NCI-H1436 treated with DMSO at 0.1 percent for 48 hours (cell line): ENCODE measurements at places on chromosomes 7 and 10.

- no peak for DNase-seq
Observed at GRCh38 chr10:12322583-12323131, 26.7 kb upstream of the CAMK1D start.

DNA sequence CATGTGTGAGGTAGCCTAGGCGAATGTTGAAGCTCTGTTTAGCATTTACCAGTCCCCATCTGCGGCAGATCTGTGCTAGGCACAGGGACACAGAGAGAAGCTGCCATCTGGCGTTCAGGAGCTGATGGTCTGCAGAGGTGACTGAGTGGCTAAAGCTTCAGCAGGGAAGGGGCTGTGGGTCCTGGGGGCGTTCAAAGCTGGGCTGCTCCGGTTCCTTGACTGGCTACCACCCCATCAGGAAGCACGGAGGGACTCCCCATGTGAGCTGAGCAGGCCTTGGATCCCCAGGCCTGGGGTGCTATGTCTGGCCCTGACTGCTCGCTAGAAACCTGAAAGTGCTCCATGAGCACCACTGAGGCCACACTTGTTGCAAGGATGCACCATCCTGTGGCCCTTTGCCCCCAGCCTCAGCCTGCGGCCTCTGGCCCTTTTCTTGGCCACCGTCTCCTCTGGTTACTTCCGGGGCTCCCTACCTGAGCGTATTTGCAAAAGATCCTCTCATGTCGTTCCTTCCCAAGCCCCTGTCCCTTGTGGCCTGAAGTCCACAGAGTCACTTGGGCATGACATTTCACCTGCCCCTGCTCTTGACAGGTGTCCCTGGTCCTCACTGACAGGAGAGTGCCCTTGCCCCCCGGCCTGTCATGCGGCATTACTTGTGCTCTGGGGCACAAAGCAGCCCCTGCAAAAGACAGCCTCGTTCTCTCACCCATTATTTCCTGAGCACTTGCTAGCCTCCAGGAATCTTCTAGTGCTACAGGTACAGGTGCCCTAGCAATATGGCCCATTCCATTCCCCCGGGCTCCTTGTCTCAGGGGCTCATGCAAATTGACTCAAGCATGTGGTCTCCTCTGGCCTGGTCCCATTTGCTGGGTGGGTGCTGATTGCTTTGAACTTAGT is 108.1 kb downstream of the GLRX3 start:
- no peak for DNase-seq

DNA sequence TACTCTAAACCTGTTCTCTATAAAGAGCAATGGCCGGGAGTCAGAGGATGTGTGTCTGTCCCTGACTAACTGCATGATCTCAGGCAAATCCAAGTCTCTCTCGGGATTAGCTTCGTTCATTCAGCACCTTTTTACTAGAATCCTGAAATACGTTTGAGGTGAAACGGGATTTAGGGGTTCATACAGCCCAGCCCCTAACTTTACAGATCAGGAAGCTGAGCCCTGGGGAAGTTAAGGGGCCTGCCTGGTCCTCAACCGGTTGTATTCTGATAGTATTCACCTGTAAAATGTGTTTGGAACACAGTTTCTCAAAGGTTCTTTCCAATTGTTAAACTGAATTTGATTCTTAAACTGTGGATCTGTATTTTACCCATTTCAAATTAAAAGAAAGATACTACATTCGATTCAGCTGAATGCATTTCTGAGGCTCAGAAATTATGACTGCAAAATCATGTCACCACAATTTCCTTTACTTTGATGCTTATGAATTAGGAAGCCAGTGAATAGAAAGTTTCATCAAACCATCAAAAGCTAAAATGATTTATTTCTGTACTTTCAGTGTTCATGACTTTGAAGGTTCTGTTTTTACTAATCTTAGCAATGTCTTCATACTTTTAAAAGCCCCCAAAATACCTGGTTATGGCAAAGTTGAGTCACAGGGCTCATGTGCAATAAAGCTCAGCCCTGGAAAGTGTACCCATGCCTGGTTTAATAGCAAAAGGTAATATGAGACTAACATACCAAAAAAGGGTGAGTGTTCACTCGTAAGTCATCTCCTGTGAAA is 28.9 kb upstream of the EZH2 start:
- DNase-seq: no peak

GRCh38 chr7:99465421-99465768 is 572 bp downstream of the ATP5MF start:
- no peak for DNase-seq

DNA sequence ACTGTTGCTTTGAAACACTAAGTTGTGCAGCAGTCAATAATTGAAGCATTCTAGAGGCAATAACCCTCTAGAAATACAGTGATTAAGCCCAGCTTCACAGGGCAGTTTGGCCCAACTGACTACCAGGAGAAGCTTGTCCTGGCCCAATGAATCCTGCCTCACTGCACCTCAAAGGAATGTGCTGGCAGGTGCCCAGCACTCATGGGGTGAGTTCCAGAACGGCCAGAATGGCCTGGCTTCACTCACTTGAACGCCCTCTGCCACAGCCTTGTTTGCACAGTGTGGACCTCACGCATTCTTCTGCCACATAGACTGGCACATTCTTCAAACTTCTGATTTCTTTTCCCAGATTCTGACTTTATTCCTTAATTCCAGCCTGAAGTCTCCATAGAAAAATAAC is 6.6 kb upstream of the ITIH2 start:
- no peak for DNase-seq

DNA sequence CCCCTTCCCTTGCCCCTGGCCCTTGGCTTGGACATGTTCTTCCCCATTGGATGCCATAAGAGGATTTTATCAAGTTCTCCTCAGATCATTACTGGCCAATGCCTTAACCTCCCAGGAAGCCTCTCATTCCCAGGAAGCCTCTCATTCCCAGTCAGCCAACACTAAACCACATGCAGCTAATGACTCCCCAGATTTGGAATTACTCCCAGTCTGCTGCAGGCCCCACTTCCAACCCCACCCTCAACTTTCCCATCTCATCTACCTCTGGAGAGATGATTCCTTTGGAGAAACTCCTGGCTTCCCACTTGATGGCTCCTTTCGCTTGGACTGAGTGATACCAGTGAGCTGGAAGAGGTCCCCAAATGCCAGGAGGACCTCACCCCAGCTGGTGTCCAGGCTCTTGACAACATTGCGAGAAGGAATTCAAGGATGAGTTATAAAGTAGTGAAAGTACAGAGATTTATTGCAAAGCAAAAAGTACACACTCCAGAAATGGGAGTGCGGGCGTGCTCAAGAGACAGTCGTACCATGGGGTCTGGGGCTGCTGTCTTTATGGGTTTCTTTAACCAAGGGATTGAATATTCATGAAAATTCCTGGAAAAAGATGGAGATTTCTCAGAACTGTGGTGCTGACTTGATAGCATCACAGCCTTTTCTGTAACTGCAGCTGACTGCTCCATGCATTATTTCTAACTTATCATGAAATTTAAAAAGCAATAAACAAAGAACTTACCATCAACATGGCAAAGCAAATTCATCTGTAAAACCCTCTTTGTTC is 117.2 kb upstream of the ADCY1 start:
- no peak for DNase-seq

- DNase-seq: no peak
Observed at GRCh38 chr10:22825841-22826240, 102.0 kb upstream of the ARMC3 start.
